Ureter (tissue), 1 donor: ENCODE measurements at places on chromosomes 7 and 10.
A peak's percentile ranks its signal among the peaks of the same experiment; 100 is the strongest.

GRCh38 chr10:102581981-102582580, 62.2 kb upstream of the TRIM8 start:
- DNase-seq: no peak

DNA sequence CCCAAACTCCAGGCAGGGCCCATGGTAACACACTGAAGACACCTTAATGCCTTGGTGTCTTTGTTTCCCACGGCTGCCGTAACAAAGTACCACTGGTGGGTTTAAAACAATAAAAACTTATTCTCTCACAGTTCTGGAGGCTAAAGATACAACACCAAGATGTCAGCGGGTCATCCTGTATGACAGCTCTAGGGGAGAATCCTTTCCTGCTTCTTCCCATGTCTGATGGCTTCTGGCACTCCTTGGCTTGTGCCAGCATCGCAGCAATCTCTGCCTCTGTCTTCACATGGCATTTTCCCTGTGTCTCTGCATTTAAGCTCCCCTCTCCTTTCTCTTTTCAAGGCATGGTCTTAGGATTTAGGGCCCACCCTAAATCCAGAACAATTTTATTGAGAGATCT, 33.1 kb downstream of the PRSS2 start:
- DNase-seq: no peak

- no peak for DNase-seq
Observed at GRCh38 chr7:152313217-152313616, 122.6 kb downstream of the KMT2C start.

- DNase-seq: peak; percentile 32
Observed at GRCh38 chr10:131571865-131572264, 260.3 kb upstream of the TCERG1L start.

DNA sequence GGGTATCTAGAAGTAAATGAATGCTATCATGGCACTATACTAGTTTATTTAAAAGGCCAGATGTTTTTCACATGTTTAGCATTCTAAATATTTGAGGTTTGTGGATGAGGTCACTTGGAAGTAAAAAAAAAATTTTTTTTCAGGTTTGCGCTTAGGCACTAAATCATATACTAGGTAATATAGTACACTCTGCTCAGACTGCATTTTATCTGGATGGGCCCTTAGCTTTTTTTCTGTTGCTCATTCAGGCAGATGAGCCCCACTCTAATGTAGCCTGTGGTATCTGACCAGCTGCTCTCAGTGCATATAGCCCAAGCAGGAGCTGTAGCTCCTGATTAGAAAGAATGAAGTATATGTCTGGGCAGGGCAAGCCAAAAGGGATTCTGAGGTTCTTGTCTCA, 210.1 kb downstream of the AUTS2 start:
- DNase-seq: no peak

GRCh38 chr7:39465055-39465929, 100.9 kb upstream of the YAE1 start:
- DNase-seq: peak; percentile 61

- no peak for DNase-seq
Observed at GRCh38 chr10:2978111-2978510, 89.2 kb upstream of the PFKP start.

- no peak for DNase-seq
Observed at GRCh38 chr7:17620566-17620965, 319.7 kb downstream of the SNX13 start.

- DNase-seq: no peak
Observed at GRCh38 chr10:36942616-36943015, 182.8 kb upstream of the ANKRD30A start.

GRCh38 chr7:17022920-17023319, 141.1 kb upstream of the AGR3 start:
- DNase-seq: no peak

GRCh38 chr7:117645481-117646165, 165.8 kb downstream of the CFTR start:
- DNase-seq: no peak

GRCh38 chr7:84647797-84648757, 453.5 kb upstream of the SEMA3A start:
- no peak for DNase-seq

- no peak for DNase-seq
Observed at GRCh38 chr7:121957626-121958025, 84.7 kb downstream of the PTPRZ1 start.

GRCh38 chr10:103747193-103747865, 108.0 kb downstream of the SH3PXD2A start:
- DNase-seq: no peak

DNA sequence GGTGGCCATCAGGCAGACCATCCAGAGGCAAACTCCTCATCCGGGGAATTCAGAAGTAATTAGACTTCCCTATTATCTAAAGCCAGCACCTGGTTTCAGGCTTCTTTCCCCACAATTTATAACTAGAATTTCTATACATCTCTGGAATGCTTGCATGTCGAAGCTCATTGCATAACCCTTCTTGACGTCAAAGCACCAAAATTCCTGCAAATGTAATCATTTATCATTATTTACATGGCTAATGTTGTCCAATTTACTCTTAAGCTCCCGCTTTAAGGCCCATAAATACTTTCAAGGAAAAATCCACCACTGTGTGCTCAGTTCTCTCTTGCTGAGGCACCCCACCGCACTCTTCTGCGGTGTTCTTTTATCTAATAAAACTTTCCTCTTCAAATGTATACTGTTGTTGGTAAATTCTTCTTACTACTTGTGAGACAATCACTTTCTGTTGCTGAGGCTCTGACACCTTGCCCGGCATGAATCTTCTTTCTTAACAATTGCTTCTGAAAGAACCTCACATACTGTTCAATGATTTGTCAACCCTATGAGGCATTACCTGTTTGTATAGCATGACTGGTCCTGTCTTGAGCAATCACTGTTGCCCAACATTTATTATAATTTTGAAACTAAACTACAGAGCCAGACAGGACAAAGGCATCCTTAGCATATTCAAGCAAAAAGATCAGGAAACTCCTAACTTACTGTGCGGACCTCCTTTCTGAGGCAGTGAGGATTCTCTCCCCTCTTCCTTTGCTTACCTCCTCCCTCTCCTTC, 17.4 kb upstream of the GPR141 start:
- DNase-seq: no peak

DNA sequence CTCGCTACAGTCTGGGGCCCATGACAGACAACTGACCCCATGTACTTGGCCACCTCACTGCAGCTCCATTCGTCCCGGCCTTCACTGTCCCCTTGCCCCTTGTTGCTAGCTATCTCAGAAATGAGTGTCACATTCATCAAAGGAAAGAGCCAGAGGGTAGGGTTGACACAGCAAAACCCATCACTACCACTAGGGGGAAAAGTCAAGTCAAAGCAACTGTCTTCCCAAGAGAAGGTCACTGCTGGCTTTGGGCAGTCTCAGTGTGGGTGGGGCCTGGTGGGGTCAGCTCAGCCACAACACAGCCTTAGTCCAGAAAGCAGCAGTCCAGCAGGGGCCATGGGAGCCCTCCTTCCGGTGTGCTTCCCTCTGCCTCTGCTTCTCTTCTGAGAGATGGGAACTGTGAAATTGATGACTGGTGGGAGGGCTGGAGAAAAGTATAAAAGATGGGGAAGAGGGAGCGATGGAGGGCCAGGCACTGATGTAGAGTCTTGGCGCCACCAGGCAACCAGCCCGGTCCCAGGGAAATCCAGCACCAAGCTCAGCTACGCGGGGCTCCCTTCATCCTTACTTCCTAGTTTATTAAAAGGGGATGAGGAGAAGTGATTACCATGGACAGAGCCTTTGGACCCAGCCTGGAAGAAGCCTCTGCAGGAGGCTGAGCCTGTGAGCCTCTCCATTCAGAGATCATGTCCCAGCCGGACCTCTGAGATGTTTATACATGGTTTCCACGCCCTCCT, 58.0 kb downstream of the PLXNA4 start:
- DNase-seq: no peak

GRCh38 chr7:17942231-17942630, 1.9 kb upstream of the SNX13 start:
- DNase-seq: no peak

DNA sequence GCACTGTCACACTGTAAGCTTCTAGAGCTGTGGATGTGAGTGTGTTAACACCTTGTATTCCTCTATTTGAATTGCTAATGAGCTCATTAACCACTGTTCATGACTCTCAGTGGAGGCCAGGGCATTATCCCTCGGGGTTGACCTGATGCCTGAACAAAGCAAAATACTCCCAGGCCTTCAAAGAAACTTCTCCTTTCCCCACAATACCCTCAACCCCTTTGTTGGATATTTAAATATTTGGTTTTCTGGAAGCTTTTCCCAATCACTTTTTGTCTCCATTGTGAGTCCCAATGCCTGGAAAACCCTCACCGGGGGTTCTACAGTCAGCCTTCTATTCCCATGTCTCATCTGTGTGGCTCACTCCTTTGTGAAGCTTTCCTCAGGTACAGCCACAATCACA, 780.1 kb downstream of the PHTF2 start:
- DNase-seq: no peak

GRCh38 chr7:49791088-49791741, 17.8 kb downstream of the VWC2 start:
- DNase-seq: peak; percentile 57

DNA sequence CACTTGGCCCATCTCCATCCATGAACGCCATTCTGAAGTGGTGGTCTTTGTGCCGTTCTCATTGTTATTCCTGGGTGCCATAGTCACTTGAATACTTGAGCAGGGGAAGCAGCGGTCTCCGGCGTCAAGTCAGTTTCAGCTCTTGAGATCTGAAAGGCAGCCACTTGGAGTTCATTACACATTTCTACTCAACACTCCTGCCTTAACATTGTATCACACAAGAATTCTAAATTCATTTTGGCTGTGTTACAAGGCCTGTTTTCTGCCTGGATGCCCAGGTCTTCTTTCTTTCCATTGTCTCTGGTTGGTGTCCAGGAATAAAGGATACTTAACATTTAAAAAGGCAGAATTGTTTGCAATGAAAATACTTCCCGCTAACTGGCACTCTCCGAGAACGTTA, 69.0 kb upstream of the RAB11FIP2 start:
- no peak for DNase-seq

DNA sequence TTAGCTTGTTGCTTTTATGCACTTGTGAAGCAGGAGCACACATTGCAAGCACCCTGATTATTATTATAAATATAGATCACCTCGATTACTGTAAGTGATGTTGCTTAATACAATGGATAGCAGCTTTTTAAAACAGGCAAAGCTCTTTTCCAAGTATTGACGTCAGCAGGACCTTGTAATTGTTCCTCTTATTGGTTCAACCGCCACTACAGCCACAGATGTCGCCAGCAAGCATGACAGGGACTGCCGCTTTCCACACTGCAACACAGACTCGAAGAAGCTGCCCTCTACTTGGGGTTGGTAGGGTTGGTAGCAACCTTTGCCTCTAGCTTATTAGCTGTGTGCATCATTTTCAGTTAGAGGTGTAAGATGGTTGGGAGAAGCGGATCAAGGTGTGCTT, 167.6 kb downstream of the ZNF365 start:
- no peak for DNase-seq

DNA sequence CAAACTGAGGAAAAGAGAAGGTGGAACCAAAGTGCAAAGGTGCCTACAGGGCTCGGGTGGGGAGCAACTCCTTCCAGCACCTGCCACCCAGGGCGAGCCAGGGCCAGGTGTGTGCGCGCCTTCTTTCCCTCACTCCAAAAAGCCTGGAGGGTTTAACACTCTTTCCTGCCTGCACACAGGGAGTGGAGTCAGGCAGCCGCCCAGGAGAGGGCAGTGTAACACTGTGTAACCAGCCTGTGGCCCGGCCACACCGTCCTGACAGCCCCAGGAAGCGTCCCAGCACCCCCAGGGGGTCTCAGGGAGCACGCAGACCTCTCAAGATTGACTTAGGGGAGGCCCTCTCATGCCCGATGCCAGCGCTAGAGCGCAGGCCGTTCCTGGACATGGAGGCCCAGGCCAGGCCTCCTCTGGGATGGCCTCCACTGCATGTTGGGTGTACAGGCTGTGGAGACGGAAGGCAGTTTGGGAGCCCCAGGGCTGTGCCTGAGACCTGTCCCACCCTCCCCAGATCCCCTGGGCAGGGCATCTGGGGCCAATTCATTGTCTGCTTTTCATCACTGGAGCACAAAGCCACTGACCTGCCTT, 13.4 kb downstream of the BRI3 start:
- no peak for DNase-seq

GRCh38 chr10:43076876-43077420, at the start of gene RET:
RET (plus strand) TSS chr10:43077069; CDS start chr10:43077259, 190 bp downstream.
- no peak for DNase-seq

GRCh38 chr7:2710286-2710655, 22.3 kb downstream of the AMZ1 start:
- DNase-seq: no peak

DNA sequence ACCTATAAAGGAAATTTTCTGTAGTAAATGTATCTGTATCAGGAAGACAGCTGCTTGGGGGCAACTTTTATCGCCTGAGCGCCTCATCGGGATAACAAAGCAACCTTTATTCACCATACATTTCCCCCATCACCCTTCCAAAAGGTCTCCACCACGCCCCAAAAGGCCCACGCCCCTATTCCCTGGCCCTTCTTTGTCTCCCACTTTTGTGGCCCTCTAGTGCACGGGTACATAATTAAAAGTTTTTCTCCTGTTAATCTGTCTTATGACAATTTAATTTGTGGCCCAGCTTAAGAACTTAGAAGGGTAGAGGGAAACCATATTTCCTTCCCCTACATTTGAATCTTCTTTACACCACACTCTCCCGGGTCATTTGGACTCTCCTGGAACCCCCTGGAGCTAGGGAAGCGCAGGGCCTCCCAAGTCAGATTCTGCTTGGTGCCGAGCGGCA, 625 bp downstream of the RP9 start:
- DNase-seq: no peak

DNA sequence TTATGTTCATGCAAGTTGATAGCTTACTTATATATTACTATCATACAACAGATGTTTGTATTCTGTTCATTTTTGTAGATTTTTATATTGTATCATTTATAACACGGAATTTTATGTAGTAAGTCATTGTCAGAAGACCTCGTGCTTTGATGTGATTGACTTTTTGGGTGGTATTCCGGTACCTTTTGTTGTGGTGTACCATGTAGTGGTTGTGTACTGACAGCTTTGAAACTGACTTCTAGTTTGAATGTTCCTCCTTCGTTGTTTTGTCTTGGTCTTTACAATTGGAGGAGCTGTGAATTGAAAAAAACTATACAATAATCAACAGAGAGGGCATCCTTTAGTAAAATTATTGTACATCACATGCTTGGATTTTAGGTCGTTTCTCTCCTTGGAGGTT, 61.5 kb downstream of the WAC start:
- no peak for DNase-seq

GRCh38 chr10:131062621-131063260, 248.8 kb downstream of the TCERG1L start:
- no peak for DNase-seq

GRCh38 chr7:73770002-73770859, at the start of gene CLDN3:
CLDN3 (minus strand) TSS chr7:73770270; CDS start chr7:73770049, 221 bp downstream.
- DNase-seq: peak; percentile 57

DNA sequence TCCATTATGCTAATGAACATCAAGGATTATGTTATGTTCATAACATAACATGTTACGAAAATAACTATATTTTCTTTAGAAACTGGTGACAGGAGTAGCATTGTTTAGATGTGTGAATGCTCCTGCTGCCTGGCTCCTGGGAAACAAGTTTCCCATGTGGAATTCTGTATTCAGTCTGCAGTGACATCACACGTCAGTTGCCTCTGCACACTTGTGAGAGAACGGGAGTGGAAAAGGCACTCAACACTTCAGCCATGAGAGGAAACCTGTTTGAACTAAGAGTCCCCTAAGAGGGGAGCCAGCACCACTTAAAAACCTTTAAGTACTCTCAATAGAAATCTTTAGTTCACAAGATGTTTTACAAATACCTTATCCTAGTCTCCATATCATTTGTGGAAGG, 140.3 kb upstream of the FAM20C start:
- no peak for DNase-seq
